Activated T-cell treated with anti-CD3 and anti-CD28 coated beads, Interleukin-2, amount 50 U/mL, for 24 hours (primary cell): ENCODE measurements at places on chromosomes 7 and 10.

GRCh38 chr7:96198047-96198636 is 123.8 kb downstream of the SLC25A13 start:
- no peak for DNase-seq

- no peak for DNase-seq
Observed at GRCh38 chr7:85773116-85773728, 586.4 kb upstream of the SEMA3D start.

GRCh38 chr10:113480851-113481502 is 71.9 kb upstream of the HABP2 start:
- DNase-seq, result no peak

- DNase-seq, result no peak
Observed at GRCh38 chr7:7498856-7499255, 36.8 kb downstream of the COL28A1 start.

GRCh38 chr10:17989908-17990767 is 38.4 kb downstream of the SLC39A12 start:
- DNase-seq, result no peak

DNA sequence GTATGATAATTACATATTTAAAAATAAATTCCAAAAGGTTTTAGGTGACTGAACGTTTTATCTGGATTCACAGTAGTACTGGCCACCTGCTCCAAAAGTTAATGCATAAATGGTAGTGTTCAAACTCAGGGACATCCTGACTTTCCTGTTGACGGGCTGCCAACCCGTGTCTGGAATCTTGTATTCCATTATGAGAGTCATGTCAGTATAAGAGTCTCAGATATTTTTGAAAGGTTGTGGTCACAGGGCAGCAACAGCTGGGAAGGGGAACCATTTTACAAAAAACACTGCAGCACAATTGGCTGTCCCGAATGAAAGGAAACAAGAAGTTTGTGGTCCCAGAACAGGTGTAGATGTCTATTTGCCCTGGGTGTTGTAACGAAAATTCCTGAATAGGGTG is 2.8 kb downstream of the TDRD1 start:
- no peak for DNase-seq

GRCh38 chr10:50470798-50471582 is 152.8 kb downstream of the SGMS1 start:
- DNase-seq, result no peak

GRCh38 chr10:88254091-88254490 is 329.0 kb downstream of the RNLS start:
- DNase-seq, result no peak

DNA sequence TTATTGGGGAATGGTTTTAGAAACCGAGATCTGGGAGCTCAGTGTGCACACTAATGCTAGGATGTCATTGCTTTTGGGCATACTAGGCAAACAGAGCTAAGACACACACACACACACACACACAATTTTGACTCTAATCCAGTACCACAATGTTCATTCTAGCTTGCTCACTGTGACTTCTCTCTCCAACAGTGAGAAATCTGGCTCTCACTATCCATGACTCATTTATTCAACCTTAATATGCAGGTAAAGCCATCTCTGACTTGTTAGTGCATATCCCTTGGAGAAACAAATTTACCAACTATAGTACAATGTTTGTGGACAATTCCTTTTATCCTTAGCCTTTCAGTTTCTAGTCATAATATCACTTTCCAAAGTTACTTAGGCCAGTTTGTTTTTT is 5.9 kb upstream of the BMS1 start:
- DNase-seq, result no peak

- no peak for DNase-seq
Observed at GRCh38 chr7:20200361-20200760, 16.8 kb downstream of the MACC1 start.

DNA sequence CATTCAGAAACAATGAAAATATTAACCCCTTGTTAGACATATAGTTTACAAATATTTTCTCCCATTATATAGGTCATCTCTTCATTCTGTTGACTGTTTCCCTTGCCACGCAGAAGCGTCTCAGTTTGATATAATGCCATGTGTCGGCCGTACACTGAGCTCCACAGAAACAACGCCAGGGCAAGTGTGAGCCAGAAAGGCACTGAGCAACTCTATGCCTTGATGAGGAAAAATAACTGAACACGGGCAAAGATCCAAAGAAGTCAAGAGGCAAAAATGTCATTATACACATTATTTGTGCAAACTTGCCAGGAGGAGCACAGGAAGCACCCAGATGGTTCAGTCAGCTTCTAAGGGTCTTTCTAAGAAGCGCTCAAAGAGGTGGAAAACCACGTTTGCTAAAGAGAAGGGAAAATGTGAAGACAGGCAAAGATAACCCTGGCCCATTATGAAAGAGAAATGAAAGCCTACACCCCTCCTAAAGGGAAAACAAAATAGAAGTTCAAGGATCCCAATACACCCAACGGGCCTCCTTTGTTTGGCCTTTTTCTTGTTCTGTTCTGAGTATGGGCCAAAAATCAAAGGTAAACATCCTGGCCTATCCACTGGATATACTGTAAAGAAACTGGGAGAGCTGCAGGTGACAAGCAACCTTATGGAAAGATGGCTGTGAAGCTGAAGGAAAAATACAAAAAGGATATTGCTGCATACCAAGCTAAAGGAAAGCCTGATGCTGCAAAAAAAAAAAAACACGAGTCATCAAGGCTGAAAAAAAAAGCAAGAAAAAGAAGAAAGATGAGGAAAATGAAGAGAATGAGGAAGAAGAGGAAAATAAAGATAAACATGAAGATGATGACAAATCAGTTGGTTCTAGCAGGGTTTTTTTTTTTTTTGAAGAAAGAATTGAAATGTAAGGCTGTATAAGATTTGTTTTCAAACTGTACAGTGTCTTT is 15.5 kb downstream of the ARHGAP12 start:
- no peak for DNase-seq

- no peak for DNase-seq
Observed at GRCh38 chr7:129041142-129042085, 13.5 kb downstream of the TNPO3 start.

DNA sequence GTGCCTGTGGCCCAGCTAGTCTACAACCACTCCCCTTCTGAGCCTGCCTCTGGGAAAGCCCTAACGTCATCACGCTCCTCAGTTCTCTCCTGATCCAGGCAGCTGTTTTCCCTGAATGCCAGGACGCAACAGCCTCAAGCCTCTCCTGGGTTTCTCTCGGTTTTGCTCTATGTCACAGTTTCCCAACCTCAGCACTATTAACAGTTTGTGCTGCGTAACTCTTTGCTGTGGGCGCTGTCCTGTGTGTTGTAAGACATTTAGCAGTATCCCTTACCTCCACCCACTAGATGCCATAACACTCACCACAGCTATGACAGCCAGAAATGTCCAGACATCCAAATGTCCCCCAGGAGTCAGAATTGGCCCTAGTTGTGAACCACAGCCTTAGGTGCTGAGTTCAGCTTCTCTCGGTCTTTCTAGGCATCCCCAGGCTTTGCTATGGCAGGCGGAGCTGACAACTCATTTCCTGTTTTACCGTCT is 226.3 kb upstream of the NPVF start:
- no peak for DNase-seq

DNA sequence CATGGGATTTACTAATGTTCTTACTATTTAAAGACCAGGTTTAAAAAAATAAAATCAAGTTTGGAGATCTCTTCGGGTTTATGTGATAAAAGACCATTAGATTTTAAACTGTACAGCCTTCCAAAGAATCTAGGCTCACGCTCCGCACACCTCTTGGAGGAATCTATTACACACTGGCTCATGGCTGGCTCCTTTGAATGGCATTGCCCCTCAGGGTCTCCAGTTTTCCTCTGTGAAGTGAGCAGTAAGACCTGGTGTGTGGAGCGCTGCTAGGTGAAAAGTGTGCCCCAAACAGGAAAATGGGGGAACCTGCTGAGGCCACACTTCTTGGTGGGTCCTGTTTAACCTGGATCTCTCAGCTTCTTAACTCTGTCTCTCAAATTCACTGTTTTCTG is 142.3 kb downstream of the KAT6B start:
- no peak for DNase-seq

DNA sequence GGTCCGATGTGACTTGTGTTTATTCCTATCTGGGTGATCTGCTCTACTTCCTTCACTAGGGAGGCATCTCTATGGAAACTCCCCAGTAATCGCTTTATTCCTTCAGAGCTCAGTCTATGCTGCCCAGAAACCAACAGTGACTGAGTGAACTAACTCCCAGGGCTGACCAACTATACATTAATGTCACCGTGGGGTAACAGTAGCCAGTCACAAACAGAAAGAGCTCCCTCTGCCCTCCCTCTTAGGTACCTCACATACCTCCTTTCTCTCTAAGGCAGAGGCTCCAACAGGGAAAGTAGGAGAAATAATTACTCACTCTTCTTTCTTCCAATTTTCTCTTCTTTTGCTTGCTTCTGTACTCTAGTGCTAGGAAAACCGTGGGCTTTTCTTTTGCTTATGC is 855.0 kb downstream of the REEP3 start:
- DNase-seq, result no peak

- no peak for DNase-seq
Observed at GRCh38 chr10:5447611-5448071, 35.3 kb downstream of the NET1 start.

- DNase-seq, result no peak
Observed at GRCh38 chr7:151431768-151432311, 8.1 kb downstream of the CRYGN start.

DNA sequence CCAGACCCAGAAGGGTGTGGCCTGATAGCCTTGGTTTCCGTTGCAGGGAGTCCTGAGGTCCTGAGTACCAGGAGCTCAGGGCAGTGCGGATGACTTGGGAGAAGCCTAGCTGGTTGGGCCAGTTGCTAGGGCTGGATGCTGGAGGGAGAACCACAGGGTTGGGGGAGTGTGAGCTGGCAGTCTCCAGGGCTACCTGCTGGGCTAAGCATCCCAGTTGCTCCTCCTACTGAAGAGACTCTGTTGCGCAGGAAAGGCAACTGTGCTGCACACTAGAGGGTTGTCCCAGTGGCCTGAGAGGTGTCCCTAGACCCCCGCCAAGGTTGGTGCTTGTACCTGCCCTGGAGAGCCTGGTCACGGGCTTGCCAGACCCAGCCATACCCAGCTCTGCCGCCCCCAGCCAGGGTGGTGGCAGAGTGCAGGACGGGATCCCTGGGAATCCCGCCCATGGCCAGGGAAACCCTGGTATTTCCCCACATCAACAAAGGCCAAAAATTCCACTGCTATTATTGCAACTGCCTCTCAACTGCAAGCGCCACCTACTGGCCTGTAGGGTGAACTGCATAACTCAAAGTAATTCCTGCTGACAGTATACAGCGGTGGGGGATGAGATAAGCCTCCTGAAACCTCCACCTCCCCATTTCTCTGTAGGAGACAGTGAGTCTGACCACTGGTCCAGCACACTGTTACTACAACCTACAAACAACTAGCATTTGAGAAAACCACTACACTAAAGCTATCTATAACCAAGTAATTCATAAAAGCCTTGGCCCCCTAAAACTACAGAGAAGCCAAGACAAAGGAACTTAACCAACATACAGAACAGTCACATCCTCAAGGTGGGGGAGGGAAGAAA is 67.6 kb upstream of the DDC start:
- DNase-seq, result peak; percentile 67

GRCh38 chr7:112207765-112208164 is 1.3 kb downstream of the ZNF277 start:
- DNase-seq, result no peak

- DNase-seq, result no peak
Observed at GRCh38 chr7:8254215-8254614, 7.8 kb downstream of the ICA1 start.

DNA sequence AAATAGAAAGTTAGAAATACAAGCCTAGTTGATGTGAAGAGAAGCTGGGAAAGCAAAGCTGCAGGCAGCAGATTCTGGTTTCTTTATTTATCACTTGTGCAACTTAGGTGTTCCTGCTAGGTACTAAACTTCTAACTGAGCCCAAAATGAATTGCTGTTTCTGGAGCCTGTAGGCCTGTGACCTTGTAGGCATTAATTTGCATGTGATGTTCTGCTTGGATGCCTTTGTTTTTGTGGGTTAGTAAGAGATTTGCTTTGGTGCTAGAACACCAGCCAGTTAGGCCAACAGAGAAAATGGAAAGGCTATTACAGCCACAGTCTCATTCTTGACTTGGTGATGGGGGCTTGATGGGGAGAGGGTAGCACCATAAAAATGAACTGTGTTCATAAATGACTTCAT is 370.7 kb downstream of the PPP1R3A start:
- no peak for DNase-seq

DNA sequence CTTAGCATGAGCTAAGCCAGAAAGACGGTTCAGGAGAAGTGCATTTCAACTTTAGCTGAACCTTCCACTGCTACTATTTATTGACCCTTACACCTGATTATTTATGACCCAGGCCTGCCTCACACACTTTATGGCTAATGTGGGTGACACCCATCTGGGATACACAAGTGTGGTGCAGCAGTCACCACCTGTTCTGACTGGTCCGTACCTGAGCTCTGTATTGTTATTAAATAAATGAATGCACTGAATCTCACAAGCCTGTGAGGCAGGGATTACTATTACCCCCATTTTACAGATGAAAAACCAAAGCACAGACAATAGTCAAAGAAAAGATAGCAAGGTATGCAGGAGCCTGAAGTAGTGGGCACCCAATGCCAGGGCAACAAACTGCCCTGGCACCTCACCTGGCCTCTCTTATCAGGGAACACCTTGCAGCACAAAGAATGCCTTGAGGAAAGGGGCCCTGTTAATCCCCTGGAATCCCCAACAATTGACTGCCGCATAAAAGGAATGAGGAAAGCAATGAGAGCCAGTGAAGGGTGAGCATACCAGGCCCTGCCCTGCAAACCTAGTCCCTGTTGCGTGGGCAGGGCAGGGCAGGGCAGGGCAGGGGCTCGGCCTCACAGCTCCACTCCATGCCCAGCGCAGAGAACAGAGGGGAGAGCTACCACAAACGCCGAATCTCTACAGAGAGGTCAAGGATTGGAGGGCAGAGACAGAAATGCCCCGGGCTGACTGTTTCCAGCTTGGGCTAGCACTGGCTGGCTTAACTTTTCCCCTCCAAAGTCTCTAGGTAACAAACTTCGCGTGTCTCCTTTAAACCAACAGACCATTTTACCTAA is 1.3 kb downstream of the ANXA11 start:
- peak; percentile 52 for DNase-seq

GRCh38 chr7:44216521-44217222 is 15.9 kb downstream of the YKT6 start:
- no peak for DNase-seq

DNA sequence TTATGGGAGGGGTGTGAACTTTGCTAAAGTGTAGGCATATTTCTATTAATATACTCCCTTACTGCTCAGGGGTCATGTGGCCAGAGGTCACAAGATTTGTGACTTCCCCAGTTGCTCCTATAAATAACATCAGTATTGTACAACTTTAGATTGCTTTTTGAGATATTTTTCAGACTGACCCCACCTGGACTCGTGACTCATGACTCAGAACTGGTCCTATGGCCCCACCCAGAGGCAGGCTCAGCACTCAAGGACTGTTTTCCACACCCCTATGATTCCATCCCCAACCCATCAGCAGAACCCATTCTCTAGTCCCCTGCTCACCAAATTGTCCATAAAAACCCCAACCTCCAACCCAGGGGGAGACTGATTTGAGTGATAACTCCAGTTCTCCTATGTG is 2.7 kb upstream of the CUL2 start:
- DNase-seq, result no peak
